ENCODE measurements at places on chromosomes 5 and 9.

DNA sequence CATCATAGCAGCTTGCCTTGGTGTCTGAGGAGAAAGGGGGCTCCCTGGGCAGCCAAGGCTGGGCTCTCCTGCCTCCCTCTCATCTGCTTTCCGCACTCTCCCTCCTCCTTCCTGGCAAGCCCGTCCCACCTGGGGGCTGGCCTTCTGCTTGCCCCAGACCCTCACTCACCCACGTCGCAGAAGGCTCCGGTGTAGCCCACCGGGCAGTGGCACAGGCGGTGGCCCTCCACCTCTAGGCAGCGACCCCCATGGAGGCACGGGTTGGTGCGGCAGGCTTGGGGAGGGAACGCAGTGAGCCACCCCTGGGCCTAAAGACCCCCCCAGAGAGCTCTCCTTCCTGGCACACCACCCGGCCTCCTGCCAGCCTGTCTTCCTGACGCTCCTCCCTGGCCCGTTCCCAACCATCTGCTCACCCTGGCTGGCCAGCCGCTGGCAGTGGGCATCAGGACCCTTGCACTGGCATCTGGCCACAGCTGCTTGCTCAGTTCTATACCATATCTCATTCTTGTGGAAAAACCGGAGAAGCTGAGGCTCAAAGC is 4.2 kb upstream of the PFN3 start:
- no peak for DNase-seq

DNA sequence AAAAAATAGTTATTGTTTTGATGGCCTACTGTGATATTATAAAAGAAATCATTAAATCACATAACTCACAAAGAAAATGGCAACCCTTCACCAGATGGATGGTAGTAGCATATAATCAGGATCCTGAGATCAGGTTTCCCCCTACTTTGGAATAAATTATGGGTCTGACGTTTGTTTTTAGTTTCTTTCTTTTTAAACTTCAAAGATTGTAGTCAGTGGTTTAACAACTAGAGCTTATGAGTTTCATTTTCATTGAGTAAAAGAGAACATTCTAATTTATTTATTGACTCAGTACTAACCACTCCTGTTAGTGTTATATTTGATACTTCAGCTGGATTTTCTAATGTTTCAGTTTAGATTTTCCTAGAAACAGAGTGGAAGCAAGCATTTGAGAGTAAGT is 218.0 kb upstream of the PCSK5 start:
- no peak for DNase-seq

- DNase-seq: no peak
Measured at GRCh38 chr5:32990593-32991420, 279.7 kb downstream of the NPR3 start.

DNA sequence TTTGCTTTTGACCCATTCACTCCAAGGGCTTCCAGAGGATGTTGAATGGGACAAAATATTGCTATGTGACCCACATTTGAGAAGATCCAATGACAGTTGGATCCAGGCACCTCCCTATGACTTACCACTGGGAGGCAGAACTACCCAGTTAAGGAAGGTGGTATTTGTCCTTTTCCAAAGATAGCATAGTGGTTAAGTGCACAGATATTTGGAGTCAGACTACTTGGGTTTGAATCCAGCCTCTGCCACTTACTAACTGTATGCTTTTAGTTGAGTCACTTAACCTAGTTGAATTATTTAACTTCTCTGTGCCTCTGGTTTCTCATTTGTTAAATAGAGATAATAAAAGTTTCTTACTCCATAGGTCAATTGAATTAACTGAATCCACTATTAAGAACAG is 74.5 kb upstream of the PALM2AKAP2 start:
- DNase-seq: no peak

Data from hematopoietic multipotent progenitor cell treated with erythropoietin and hydrocortisone succinate and interleukin-3 and kit ligand, for 8 days (in vitro differentiated cells).